ENCODE measurements at places on chromosomes 3 and 15.

- DNase-seq, result no peak
These were observed 173.3 kb downstream of the RBMS3 start for GRCh38 chr3:29454161-29454611.

GRCh38 chr15:29926083-29926388 is 103.8 kb upstream of the TJP1 start:
- no peak for DNase-seq

- DNase-seq, result no peak
These were observed 16.5 kb downstream of the ARNT2 start for GRCh38 chr15:80420658-80421057.

DNA sequence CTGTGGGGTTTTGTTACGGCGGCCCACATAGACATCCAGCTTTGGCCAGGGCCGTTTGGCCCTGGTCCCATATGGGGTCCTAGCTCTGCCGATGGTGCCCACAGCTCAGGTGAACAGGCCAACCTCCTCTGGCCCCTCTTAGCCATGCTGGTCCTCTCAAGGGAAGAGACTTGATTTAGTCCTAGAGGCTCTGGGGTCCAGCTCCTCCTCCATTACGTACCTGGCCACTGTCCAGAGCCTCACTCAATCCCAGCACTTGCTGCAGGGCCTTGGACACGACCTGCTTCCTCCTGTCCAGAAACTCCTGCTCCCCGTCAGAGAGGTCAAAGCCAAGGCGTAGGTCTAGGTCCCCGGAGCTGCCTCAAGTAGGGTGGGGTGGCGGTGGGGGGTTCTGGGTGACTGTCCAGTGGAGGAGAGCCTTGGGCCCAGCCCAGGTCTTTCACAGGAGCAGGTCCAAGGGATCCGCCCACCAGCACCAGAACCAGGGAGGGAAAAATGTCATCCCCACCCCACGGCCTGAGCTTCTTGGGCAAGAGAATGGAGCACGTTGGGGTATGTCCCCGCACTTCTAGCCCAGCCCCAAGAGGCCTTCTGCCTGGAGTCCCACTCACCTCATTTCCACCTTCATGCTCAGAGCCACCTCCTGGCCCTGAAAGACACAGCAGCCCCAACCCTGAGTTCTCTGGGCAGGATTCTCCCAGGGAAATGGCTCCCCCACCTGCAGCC is 6.8 kb downstream of the PLA2G4F start:
- DNase-seq, result no peak

- DNase-seq, result no peak
These were observed 190.8 kb downstream of the XXYLT1 start for GRCh38 chr3:195080125-195080524.

DNA sequence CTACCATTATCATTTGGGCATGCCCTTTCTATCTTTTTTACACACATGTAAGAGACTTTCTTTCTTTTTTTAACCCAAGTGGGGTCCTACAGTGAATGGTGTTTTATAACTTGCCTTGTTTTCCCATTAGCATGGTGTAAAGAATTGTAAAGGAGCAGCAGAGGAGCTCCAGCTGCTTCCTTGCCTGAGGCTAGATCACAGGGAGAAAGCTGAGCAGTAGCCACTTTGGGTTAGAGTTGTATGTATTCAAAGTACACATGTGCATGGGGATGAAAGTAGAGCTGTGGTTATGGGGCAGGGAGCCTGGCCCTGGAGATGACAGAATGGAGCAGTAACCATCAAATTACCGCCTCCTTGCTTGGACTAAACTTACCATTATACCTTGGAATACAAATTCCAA is 231.1 kb upstream of the PDZRN3 start:
- DNase-seq, result no peak

GRCh38 chr3:48532977-48533337 is 23.6 kb downstream of the PFKFB4 start:
- DNase-seq, result no peak

DNA sequence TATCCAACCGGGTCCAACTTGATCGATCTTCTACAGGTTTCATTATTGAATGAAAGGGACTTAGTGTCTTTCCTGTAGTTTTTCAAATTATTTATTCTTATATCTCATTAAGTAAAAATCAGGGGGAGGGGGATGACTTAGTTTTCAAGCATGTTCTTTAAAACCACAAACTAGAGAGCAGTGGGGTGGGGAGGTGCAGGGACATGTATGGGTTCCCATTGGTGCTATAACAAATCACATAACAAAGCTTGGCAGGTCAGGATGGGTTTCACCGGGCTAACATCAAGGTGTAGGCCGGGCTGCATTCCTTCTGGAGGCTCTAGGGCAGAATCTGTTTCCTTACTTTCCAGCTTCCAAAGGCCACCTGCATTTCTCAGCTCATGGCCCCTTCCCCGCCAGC is 32.7 kb downstream of the CCNL1 start:
- DNase-seq, result no peak

Measured in NCI-H2081 (cell line).